H4 (cell line): ENCODE measurements at places on chromosomes 2 and 18.

DNA sequence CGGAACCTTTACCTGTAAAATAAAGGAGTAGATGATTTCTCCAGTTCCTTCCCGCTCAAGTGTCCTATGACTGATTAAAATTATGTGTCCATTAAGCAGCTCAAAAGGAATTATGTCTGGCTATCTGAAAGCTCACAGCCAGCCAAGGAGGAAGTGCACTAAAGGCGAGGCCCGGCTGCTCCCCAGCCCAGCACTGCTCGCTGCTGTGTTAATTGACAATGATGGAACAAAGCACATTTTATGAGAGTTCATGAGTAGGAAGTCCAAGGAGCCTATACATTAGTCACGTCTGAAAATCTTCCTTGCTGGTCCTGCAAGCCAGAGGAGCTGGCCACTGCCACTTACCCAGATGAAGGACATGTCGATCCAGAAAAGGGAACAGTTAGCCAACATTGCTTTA is 14.3 kb downstream of the TTC32 start:
- DNase-seq: no peak

DNA sequence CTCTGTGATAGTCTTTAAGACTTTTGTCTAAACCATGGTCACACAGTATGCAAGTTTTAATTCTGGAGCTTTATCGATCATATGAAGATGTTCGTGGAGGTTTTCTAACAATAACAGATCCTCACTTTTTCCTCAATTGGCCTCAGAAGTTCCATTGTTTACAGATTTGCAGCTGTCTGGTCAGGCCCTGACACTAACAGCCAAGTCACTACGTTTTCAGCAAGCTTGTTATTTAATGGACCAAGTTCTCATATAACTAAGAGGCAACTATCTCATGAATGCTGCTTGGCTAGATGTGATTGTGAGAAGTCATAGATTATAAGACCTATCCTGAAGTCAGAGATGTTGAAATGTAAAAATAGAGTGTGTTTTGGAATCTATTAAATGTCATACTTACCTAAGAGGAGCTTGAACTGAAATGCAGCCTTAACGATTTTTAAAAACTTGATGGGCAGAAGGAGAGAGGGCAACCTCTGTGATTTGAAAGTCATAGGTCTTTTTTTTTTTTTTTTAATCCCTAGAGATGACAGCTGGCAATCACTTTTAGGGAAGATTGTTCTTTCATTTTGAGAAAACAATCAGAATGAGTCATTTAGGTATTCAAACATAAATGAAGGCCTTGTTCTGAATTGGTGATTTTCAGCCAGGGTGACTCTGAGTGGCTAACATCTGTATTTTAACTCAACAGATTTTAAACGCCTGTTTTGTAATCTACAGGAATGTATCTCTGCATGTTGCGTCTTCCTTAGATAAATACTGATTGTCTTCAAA is 48.4 kb upstream of the NEMP2 start:
- no peak for DNase-seq

DNA sequence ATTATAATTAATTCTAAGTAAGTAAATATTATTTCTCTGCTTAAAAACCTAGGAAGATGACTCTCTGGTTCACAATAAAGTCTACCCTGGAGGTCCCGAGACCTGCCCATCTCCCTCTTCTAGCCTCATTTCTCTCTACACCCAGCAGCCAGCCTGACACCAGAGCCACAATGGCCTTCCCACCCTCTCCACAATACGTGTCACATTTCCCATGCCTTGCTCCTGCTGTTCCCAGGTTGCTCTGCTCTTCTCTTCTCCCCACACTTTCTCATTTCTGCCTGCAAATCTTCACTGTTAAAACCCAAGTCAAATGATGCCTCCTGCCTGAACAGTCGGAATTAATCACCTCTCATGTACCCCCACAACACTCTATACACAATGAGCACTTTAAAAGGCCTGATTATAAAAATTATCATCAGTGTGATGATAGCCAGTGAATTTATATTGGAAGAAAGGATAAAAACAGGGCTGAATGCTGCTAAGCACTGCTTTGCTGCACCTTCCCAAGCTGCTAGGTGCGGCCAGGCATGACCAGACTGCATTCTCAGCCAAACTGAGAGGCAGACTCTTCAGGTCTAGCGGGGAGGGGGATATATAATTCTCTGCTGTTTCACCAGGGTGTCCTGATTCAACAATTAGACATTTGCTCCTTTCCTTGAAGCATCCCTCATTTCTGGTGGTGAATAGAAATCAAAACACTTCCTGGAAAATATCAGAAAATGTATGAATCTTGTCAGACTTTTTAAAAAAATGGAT is 160.6 kb downstream of the DTNA start:
- no peak for DNase-seq

DNA sequence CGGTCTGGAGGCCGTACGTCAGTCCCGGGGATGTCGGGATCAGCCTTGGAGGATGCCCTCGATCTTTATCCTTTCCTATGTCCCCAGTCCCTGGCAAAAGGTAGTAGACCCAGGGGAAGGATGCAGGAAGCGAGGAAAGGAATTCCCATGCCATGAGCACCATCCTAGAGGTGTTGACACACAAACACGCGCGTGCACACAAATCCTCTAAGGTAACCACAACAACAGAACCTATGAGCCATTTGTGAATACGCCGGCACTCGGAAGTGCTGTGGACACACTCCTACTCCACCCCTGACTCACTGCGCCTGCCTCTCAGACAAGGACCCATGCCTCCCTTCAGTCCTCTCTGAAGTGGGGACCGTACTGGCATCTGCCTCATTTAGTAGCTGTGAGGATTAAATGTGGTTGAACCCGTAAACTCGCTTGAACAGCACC is 11.3 kb upstream of the MLPH start:
- DNase-seq: peak; percentile 29

DNA sequence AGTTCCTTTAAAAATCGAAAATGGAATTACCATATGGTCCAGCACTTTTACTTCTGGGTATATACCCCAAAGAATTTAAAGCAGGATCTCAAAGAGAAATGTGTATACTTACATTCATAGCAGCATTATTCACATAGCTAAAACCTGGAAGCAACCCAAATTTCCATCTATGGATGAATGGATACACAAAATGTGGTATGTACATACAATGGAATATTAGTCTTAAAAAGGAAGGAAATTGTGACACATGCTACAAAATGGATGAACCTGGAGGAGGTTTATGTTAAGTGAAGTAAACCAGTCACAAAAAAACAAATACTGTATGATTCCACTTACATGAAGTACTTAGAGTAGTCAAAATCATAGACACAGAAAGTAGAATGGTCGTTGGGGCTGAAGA is 147.9 kb upstream of the LTBP1 start:
- no peak for DNase-seq

- DNase-seq: no peak
Observed at GRCh38 chr2:14712111-14712510, 79.6 kb downstream of the LRATD1 start.

- no peak for DNase-seq
Observed at GRCh38 chr18:25873833-25874232, 216.6 kb downstream of the SS18 start.

DNA sequence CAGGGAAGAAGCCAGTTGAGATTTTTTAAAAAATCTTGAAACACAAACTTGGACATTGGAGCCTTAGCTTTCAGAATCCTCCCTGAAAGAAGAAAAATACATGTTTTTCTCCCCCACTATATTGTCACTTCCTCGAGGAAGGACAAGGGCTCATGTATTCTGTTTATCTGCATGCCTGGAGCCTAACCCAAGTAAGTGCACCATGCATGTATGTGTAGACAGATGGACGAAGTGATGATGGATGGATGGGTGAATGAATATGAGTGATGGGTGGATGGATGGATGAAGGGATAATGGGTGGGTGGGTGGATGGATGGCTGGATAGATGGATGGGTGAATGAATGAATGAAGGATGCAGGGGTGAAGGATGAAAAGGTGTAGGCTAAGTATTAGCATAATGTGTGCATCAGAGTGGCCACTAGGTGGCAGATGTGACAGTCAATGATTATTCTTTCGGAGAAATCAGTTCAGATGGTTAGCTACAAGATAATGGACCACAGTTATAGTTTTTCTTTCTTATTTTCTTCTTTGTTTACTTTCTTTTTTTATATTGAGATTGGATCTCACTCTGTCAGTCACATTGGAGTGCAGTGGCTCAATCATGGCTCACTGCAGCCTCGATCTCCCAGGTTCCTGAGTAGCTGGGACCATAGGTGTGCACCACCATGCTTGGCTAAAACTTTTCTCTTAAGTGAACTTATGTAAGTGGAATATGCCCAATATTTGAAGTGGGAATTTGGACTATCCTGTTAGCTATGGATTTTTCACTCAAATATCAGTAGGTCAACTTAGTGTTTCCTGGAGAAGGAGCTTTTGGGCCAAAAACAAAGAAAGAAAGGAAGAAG is 18.5 kb upstream of the CCDC93 start:
- DNase-seq: peak; percentile 37

GRCh38 chr2:21019000-21019677 is 24.7 kb downstream of the APOB start:
- no peak for DNase-seq

DNA sequence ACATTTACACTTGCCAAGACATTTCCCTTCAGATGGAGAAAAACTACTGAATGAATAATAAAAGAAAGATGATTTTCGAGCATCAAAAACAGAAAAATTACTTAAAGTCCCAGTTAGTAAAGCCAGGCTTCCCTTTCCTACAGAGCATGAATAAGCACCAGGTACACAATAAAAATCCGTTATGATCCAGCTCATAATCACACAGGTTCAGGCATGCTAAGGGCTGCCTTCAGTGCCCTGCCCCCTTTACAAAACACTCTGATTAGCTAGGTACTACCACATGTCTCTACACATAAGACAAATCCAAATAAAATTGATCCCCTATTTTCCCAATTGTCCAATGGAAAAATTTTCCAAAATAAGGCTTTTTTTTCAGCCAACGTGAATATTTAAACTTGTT is 413.2 kb upstream of the LRATD1 start:
- no peak for DNase-seq

GRCh38 chr2:147925886-147926285 is 81.1 kb downstream of the ACVR2A start:
- DNase-seq: no peak

DNA sequence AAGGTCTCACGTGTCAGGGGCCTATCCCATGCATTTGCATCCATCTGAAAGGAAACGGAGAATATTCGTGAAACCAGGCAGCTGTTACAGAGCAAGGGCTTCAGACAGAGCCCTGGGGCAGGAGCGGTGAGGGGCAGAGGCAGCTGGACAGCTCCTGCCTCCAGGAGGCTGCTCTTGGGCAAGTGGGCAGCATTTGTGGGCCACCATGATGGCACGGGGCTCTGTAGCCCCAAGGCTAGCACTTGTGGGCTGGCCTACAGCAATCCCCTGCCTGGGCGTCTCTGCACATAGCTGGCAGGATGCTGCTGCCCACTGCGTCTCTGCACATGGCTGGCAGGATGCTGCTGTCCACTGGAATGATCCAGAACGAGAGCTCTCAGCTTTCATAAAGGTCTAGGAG is 52.8 kb upstream of the PTMA start:
- no peak for DNase-seq

DNA sequence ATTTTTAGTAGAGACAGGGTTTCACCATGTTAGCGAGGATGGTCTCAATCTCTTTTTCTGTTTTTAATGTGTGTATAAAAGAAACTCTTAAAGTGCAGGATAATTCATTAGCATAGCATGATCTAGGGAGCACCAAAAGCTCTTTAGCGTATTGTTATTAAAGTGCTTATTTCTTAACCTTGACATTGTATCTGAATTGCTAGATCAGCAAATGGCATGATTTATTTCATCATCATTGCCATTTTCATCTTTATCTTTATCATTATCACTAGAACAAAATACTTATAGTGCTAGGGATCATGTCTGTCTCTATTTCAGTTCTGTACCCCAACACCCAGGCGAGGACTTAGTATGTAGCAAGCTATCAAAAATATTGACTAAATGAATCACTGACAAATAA is 393.8 kb upstream of the HNMT start:
- DNase-seq: no peak

GRCh38 chr18:3885209-3885792 is 435.3 kb downstream of the TGIF1 start:
- DNase-seq: peak; percentile 25

DNA sequence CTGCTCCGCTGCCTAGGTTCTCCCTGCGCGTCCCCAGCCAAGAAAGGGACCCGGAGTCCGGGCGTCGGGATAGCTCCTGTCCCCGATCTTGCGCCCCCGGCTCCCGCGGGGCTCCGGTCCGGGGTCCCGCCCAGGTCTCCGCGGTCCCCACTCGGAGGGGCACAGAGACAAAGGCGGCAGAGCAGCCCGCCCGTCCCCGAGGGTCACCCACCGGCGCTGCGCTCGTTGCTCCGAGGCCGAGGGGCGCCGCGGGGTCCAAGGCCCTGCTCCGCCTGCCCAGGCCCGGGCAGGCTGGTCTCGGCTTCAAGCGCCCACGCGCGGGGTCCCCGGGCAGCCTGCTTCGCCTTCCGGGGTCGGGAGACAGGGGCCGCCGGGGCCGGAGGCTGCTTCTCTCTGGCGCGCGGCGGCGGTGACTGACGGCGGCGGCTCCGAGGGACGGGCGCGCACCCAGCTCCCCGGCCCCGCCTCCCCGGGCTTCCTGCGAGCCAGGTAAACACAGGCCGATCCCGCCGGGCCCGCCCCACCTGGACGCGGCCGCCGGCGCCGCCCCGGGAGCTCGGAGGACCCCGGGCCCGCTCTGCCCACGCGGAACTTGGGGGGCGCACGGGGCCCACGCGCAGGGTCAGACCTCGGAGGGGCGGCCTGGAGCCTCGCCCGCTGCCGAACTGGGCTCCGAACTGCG is at the start of gene MBP:
MBP (minus strand) TSS at position 415 of the 682 bp plus-strand sequence. CDS start 27,522 bp downstream, outside the sequence.
- DNase-seq: no peak

DNA sequence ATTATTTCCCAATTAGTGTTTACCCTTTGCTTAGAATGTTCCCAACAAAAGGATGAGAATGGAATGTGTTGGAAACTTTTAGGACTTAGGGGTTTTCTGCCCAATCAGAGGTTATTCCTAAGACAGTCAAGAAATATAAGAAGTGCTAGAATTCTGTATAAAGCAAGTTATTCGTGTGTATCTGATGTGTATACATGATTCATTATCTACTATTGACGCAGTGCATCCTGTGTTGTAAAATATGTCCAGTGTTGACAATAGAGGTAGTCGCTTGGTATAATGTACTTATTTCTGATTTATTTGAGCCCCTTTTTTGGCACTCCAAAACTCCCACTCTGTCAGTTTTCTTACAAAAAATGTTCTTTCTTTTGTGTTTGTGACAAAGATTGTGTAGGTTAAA is 881 bp downstream of the PIKFYVE start:
- DNase-seq: no peak

- no peak for DNase-seq
Observed at GRCh38 chr2:235740821-235741220, 247.0 kb downstream of the AGAP1 start.

GRCh38 chr2:138979131-138979785 is 199.1 kb upstream of the NXPH2 start:
- no peak for DNase-seq

- no peak for DNase-seq
Observed at GRCh38 chr2:227717687-227718567, at the start of gene SLC19A3. TSS of gene SLC19A3 (minus strand) at chr2:227718028. CDS start at chr2:227702318, 15,710 bp downstream.

DNA sequence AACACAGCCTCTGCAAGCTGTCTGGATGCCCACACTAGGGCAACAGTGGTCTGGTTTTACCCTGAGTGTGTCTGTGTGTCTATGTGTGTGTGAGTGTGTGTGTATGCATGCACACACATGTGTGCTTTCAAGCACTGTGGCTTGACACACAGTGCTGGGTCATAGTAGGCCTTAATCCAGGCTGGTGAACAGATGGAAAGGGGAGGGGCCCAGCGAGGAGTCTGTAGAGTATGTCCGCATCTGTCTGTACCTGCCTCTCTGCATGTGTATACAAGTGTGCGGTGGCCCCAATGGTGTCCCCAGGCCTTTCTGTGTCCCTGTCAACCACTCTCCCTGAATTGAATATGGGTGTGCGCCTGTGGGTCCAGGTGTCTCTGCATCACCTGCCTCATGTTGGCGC is 9.3 kb upstream of the KCNIP3 start:
- DNase-seq: no peak
